ENCODE measurements at places on chromosomes 7 and 10.

DNA sequence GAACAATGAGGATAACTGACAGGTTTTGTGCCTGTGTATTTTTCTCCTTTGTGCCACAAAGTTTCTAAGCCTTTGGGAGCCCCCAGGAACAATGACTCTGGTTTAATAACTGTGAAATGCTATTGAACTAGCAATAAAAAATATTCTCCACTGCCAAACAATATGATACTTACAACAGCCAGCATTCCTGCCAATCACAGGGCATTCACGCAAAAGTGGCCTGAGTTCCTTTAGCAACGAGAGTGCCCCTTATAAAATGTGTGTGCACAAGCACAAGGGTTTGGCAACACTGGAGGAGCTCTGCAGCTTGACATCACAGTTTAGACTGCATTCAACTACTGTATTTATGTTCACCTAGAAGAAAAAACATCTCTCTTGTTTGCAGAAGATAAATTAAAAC is 412.9 kb upstream of the NFE2L3 start:
- DNase-seq = no peak

DNA sequence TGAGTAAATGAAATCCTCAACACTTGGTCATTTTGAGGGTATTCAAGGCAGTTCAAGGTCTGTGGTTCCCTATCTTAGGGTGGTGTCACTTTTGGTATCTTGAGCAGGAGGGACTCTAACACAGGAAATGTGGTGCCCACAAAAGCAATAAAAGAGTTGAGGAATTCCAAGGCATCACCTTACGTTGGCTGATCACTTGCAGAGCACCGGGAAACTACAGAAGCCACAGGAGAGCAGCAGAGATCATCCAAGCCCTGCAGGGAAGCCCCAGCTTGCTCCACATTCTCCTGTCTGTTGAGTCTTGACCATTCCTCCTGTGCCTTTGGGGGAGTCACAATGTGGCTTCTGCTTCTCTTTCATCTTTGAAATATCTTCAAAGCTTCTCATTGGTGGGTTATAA is 565.8 kb upstream of the ADARB2 start:
- no peak for DNase-seq

DNA sequence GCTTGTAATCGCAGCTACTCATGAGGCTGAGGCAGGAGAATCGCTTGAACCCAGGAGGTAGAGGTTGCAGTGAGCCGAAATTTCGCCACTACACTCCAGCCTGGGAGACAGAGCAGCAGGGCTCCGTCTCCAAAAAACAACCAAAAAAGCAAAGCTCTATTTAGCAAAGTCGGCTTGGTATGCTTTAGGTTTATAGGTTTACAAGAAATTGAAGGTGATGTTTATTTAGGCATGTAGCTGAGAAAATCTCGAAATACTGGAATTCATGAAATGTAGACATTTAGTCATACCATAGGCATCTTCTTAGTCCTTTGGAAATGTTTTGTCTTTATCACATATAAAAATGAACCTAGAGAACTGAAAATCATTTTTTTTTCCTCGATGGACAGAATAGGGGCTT is 453.8 kb upstream of the ANKRD30A start:
- DNase-seq = no peak

DNA sequence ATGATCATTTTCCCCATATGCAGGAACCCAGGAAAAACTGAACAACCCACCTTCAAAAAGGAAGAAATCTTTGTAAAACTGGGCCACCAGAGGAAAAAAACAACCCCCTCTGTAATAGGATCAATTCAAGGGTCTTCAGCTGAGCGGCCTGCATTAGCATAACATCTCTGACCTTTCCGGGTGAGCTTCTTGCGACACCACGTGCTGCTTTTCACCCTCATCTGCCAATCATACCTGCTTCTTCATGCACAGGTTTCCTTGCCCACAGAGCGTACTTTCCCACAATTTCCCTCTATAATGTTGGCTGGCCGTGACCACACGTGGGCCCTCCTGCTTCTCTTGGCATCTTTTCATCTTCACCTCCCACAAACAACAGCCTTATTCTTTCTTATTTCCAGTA is 284.3 kb upstream of the NEBL start:
- no peak for DNase-seq

- DNase-seq = no peak
Observed at GRCh38 chr7:70052691-70053090, 454.4 kb downstream of the AUTS2 start.

DNA sequence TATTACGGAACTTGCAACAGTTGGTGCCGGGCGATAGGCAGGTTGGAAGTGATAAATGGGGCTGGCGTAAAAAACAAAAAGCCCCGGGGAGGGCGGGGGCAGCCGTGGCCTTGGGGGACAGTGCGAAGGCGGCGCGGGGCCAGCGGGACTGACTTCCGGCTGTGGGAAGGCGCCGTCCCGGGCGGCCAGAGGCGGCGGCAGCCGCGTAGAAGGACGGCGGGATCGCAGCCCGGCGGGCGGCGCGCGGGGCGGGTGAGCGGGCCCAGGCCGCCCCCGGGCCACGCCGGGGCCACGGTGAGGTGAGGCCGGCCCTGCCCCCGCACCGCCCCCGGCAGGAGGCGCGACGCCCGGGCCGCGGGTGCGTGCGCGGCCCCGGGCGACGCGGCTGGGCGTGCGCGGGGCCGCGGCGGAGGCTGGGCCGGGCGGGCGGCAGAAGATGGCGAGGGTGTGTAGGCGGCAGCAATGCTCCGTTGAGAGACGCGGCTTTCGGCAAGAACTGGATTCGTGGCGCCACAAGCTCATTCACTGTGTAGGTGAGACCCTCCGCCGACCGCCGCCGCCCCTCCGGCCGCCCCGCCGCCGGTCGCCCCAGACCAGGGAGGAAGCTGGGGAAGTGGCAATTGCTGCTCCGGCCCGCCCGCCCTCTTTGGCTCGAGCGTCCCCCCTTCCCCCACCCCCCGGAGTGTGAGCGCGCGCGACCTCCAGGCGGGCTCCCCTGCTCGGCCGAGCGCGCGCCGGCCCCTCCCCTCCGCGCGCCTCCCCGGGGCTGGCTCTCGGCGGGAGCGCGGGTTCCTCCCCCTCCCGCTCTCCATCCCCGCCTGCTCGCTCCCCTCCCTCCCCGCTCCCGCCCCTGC is at the start of gene LCOR:
LCOR (plus strand) TSS at position 432 of the 854 bp plus-strand sequence. CDS start 116,760 bp downstream, outside the sequence.
- peak; percentile 92 for DNase-seq

DNA sequence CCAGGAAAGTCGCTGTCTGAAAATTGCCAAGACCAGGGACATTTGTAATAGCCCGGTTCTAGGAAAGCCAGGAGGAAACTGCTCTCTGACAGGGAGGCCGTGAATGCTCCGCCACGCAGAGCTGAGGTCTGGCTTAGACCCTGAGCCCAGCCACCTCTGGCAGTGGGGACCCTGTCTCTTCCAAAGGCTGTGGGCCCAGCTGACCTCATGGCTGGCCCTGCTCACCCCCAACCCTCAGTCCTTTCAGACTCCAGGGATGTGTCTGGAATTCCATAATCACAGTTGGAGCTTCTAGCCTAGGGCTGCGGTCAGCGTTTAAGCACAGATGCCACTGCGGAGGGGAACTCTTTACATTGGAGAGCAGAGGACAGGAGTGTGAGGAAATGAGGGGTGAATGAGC is 6.6 kb upstream of the VIPR2 start:
- DNase-seq = no peak

DNA sequence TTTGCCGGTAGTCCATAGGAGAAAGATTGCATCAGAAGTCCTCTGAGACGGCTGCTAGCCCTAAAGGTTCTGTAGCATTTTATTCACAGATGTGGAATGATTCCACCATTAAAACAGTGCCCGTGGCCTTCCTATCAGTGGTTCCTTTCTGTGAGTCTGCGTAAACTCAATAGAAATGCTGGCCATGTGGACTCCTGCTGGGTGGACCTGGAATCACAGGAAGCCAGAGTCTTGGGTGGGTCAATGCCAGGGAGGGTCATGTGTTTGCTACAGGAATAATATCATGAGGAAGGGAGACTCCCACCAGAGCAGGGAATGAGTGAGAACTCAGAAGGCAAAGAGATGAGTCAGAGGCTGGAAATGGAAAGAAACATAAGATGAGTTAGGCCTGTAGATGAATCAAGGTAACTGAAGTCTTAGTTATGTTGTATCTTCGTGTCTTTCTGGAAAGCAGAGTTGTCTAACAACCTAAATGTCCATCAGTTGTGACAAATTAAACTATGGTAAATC is 410.4 kb upstream of the AUTS2 start:
- no peak for DNase-seq

DNA sequence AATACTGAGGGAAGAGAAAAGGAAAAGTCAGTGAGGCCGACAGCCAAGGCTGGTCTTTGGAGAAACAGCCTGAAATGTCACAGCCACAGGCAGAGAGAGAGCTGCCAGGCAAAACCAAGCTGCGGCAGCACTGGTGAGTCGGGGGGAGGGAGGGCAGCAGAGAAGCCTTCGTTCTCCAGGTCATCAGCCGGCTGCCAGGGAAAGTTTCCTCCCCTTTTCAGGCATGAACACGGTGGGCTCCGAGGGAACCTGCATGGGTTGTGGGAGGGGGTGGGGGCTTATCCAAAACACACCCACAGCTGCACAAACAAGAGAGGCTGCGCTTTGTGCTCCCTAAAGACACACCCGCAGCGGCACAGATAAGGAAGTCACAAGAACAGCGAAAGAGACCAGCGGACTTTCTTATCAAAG is 62.3 kb upstream of the NKX6-2 start:
- no peak for DNase-seq

- DNase-seq = no peak
Observed at GRCh38 chr7:83469076-83469475, 179.9 kb downstream of the SEMA3E start.

- DNase-seq = no peak
Observed at GRCh38 chr10:129709627-129710509, 242.8 kb downstream of the MGMT start.

DNA sequence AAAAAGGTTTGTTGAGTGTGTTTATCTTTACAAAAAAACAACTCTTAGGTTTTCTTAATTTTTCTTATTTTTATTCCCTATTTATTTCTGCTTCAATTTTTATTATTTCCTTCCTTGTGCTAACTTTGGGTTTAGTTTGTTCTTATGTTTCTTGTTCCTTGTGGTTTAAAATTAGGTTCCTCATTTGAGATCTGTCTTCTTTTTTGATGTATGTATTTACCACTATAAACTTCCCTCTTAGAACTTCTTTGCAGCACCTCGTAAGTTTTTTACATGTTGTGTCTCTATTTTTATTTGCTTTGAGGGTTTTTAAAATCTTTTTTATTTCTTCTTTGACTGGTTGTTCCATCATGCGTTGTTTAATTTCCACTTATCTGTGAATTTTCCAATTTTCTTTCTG is 1217.1 kb upstream of the CELF2 start:
- DNase-seq = no peak

GRCh38 chr10:79442171-79443040 is 3.0 kb downstream of the ZCCHC24 start:
- no peak for DNase-seq

DNA sequence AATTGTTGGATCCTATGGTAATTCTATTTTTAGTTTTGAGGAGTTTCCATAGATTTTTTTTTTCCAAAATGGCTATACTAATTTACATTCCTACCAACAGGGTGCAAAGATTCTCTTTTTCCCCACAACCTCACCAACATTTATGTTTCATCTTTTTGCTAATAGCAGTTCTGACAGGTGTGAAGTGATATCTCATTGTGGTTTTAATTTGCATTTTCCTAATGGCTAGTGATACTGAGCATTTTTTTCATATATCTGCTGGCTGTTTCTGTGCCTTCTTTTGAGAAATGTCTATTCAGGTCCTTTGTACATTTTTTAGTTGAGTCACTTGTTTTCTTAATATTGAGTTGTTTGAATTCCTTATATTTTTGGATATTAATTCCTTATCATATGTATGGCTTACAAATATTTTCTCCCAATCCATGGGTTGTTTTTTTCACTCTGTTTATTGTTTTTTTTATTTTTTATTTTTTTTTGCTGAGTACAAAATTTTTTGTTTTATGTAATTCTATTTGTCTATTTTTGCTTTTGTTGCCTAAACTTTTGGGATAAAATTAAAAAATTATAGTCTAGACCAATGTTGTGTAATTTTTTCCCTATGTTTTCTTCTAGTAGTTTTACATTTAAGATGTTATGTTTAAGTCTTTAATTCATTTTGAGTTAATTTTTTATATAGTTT is 205.9 kb upstream of the ADCY1 start:
- DNase-seq = no peak

DNA sequence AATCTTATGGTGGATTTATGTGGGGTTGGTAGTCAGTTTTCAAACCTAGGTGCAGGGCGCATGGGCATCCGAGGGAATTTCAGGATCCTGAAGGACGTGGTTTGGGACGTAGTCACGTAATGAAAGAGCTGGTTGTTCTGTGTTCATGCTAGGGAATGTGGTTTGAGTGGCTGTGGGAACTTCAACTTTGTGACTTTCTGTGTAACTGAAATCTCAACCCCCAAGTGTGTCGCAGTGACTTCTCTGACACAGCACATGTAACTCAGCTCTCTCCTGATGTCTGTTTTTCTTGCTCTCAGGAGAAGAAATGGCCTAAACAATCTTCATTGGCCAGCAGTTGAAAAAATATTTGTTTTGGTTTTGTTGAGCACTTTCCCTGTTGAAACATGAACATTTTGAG is 199.0 kb downstream of the PTEN start:
- DNase-seq = peak; percentile 57

DNA sequence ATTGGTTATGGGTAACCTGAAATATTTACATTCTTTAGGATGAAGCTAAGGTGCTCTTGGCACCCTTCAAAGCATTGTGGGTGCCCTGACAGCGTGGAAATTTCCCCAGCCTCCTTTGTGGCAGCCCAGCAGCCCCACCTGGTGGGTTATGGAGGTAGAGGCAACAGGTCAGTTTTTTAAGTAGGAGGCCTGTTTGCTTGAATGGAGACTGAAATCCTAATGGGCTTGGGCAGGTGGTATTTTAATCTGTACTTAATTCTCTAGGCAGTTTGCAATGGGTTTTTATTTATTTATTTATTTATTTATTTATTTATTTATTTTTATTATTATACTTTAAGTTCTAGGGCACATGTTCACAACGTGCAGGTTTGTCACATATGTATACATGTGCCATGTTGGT is 139.4 kb downstream of the EPC1 start:
- peak; percentile 56 for DNase-seq

DNA sequence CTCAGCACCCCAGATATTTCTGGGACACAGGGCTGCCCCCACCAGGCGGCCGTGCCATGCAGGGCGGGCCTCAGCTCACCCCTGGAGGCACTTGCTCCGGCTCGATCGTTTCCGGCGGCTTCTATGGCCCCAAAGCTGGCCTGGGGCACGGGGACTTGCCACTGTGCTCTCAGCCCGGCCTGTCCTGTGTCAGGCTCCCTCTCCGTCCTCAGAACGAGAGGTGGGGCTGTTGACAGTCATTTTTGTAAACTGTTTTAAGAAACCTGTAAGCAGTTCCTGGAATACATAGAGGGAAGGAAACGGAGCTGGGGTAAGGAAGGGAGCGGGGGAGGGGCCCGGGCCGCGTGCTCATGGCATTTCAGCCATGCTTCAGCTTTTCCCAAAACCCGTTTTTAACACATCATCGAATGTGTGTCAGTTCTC is 30.7 kb upstream of the PRKAR1B start:
- DNase-seq = no peak

DNA sequence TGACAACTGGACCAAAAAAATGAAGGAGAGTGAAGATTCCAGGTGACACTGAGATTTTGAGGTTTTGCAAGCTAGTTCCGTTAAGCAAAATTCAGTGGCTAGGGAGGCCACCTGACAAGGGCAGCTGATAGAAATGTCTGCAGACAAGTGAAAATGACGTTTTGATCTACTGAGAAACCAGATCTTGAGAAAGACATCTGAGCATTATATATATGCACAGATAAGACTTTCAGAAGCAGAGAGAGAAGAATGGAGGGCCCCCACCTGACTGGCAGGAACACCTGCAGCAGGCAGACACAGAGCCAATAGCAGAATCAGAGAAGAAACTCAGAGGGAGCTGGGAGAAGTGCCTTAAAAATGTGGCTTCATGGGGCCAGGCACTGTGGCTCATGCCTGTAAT is 76.1 kb upstream of the LRGUK start:
- no peak for DNase-seq

GRCh38 chr10:122373721-122374120 is 787 bp upstream of the PLEKHA1 start:
- no peak for DNase-seq

Measured in suppressor macrophage treated with lipopolysaccharide for 4 hours (primary cell).